Astrocyte (in vitro differentiated cells and primary cell): ENCODE measurements at places on chromosomes 1 and 21. TPM values are rescaled to one million over a fixed set of nuclear protein-coding genes. Genes with fewer than 3 reads are reported as not detected.

DNA sequence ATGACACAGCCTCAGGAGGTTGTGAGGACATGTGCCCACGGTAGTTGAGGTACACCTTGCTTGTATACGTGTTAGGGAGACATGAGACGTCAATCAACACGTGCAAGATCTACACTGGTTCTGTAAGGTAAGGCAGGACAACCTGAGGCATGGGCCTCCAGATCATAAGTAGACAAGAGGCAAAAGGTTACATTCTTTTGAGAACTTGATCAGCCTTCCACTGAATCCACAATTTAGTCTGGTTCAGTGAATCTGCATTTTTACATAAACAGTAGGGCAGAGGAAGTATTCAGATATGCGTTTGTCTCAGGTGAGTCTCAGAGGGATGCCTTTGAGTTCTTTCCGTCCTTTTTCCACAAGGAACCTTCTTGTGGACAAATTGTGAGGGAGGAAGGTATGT is 348.9 kb downstream of the ASTN1 start:
- no peak for DNase-seq

GRCh38 chr1:212127221-212127620 is 91.7 kb downstream of the DTL start:
- no peak for DNase-seq

The ARMH1 gene
- 2.5 and 4.8 TPM in 2 replicates for total RNA-seq

- peak; percentile 27 for DNase-seq
Observed at GRCh38 chr1:63693944-63694571, 79.8 kb upstream of the ROR1 start.

DNA sequence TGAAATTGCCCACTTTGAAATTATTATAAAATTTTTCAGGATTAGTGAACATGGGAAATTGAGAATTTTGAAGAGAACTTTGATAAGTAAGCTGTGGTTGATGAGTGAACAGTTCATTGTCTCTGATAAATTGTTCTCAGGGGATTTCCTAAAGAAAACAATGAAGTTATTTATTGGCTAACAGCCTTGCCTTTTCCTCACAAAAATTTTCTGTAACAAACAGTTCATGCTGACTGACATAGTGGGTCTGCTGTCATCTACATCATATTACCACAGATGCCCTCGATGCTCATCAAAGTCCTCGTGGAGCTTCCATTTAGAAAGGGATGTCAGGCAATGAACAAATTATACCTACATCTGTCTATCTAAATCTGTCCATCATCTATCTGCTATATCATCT is 113.4 kb downstream of the PTBP2 start:
- DNase-seq = no peak

The S100A1 gene
- total RNA-seq = 1.7 and 4.1 TPM in 2 replicates

DNA sequence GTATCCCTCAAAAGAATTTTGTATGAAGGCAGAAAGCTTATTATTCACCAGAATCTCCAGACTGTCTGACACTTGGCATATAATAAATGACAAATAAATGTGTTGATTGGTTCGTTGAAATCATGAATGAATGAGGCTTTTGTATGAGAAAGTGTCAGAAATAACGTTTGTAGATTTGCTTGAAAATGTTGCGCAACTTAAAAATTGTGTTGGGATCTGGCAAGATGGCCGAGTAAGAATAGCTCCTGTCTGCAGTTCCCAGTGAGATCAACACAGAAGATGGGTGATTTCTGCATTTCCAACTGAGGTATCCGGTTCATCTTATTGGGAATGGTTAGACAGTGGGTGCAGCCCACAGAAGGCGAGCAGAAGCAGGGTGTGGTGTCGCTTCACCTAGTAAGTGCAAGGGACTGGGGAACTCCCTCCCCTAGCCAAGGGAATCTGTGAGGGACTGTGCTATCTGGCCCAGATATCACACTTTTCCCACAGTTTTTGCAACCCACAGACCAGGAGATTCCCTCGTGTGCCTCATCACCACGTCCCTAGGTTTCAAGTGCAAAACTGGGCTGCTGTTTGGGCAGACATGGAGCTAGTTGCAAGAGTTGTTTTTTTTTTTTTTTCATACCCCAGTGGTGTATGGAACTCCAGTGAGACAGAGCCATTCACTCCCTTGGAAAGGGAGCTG is 759.0 kb downstream of the LTN1 start:
- DNase-seq = no peak

- DNase-seq = peak; percentile 49
Observed at GRCh38 chr1:192958871-192959270, 100.3 kb downstream of the UCHL5 start.

GRCh38 chr1:182127656-182128055 is 66.1 kb upstream of the ZNF648 start:
- no peak for DNase-seq
